Stimulated activated naive CD8-positive, alpha-beta T cell treated with anti-CD3 and anti-CD28 coated beads, Interleukin-15, amount 100 ng/mL, for 72 hours (primary cell): ENCODE measurements at places on chromosomes 12 and 14.

- DNase-seq: no peak
Observed at GRCh38 chr14:59130462-59130861, 58.0 kb upstream of the DAAM1 start.

DNA sequence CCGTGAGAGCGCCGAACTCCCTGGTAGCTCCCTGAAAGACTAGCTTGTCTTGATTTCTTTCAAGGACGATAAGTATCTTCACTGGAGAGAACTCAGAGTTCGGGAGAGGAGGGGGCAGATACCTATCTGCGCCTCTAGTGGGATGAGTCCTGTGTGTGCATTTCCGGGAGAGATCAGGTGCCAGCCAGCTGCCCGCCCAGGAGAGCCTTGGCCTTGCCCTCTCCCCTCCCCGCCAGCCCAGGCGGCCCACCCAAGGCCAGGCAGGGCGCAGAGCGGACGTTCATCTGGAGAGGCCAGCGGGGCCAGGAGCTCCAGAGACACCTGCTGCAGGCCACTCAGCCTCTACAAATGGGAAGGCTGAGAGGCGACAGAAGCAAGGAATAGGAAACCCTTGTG lies 1.0 kb downstream of the CD9 start:
- DNase-seq: peak; percentile 17

DNA sequence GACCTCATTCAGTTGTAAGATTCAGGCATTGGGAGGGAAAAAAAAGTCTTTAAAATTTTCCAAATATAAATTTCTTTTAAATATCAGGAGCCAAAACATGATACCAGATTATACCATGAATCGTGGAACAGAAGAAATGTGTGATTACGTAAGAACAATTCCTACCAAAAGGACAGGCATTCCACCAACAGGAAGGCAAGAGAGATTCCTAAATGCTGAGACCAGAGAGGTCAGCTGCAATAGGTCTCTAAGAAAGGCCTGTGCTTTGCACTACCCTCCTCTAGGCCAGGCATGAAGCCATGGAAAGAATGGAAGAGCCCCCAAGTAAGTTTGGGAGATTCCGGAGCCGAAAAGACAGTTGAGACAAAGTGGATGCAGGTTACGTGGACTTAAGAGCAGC lies 83.7 kb downstream of the PTGER2 start:
- no peak for DNase-seq

- DNase-seq: no peak
Observed at GRCh38 chr14:42172304-42172703, 565.6 kb downstream of the LRFN5 start.

DNA sequence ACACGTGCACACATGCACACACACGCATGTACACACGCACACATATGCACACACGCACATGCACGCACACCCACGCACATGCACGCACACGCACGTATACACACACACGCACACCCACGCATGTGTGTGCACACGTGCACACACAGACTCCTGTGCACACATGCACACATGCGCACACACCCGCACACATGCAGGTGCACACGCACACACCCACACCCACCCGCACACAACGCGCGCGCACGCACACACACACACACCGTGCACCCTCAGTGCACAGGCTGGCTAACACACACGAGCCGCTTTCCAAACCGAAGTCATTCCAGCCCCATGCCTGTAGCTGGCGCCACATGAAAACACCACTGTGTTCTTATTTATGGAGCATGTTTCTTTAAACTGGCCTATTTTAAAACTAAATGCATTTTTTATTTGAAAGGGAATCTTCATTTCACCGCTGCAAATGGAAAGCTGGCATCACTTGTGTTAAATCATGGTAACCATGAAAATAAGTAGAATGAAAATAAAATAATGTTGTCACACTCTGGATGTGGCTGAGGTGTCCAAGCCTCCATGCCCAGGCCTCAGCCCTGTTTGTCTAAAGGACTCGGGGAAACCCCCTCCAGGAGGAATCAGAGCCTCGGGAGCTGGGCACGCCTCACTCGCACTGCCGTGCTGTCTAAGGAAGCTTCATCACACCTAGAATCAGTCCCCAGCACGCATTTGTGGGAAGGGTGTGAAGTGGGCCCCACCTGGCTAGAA lies 45.1 kb downstream of the GALNT9 start:
- DNase-seq: no peak

DNA sequence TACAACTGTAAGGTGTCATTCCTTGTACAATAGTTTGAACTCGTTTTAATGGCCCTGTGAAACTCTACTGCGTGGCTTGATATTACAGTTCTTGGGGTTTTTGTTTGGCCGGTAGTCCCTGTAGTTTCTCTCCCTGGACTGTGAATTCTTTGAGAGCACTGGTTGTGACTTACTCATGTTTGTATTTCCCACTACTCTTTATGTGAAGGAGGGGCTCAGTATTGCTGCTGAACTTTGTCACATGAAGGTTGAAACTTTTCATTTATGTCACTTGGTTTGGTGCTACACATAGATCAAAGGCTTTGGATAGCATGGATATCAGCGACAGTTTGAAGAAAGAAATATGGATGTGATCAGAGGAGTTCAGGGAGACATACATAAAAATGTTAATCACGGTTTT lies 1.5 kb upstream of the POU6F1 start:
- DNase-seq: no peak

GRCh38 chr12:48681399-48681709 lies 684 bp downstream of the KANSL2 start:
- no peak for DNase-seq

- DNase-seq: no peak
Observed at GRCh38 chr12:59600171-59600570, 4.3 kb downstream of the SLC16A7 start.

GRCh38 chr14:24329736-24330135 lies 5.1 kb downstream of the ADCY4 start:
- no peak for DNase-seq

DNA sequence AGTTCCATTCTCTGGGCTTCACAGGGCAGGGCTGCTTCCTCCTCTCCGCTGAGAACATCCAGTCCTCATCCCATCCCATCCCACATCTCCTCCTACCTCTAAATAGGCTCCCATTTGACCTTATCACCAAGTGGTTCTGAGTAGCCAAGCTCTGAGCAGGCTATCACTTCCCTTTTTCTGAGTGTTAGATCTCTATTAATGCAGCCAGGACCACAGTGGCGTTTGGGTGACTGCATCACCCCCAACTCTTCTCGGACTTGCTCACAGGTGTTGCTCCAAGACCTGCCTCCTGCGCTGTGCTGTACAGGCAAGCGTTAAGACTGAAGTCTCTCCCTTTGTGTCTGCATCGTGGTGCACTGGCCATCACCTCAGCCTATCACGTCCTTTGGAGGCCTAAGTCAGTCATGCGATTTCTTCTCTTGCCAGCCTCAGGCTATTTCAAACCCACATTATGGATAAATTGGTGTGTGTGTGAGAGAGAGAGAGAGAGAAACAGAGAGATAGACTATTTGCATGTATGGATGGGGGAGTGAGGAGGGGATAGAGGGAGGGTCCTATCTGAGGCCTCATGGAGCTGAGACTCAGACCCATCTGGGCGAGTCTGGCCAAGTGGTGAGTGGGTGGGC lies 12.4 kb upstream of the HHIPL1 start:
- DNase-seq: no peak
